Stimulated activated naive CD4-positive, alpha-beta T cell treated with Interleukin-2 at 50 U/mL for 16 hours (primary cell): ENCODE measurements at places on chromosomes 3 and 15.

DNA sequence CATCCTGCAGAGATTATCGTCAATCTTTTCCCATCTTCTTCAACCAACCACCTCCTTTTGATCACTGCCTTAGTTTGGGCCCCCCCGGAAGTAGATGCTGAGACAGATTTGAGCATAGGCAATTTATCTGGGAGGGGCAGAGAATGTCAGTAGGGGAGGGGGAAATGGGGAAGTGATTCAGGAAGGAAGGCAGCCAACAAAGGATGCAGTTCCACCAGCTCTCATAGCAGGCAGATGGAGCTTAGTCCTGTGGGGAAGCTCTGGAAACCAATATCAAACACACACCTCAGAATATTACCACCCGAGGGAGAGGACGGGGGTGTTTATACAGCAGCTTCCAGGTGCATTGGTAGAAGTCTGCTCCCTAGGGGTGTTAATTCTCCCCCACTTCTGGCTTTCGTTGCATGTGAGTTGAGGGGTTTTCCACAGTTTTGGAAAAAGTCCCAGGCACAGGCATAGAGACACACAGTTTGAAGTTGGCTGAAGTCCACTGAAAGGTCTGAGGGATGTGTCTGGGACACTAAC lies 91.5 kb upstream of the TNFAIP8L3 start:
- DNase-seq = no peak

DNA sequence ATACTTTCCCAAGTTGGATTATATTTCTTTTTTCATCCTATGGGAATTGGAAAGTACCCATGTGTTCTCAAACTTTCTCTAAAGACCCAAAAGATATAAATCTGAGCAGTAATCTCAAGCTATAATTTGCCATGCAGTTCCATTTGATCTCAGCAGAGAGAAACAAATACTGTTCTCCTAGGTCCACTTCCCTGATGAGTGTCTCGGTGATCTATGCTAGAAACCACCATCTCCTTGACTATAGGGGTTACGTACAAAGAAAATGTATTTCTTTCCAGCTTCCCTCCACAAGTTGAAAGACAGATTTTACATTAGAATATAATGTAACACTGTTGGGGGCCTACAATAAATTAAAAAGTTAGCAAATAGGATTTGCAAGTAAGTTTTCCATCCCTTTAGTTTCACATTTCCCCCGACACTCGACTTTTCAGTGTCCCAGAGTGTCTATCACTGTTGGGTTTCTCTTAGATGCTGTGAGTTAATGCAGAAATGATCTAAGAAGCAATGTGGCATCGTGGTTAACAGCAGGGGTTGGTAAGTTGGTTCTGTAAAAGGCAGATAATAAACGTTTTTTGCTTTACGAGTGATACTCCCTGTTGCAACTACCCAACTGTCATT lies 465.1 kb upstream of the CFAP20DC start:
- DNase-seq = no peak

DNA sequence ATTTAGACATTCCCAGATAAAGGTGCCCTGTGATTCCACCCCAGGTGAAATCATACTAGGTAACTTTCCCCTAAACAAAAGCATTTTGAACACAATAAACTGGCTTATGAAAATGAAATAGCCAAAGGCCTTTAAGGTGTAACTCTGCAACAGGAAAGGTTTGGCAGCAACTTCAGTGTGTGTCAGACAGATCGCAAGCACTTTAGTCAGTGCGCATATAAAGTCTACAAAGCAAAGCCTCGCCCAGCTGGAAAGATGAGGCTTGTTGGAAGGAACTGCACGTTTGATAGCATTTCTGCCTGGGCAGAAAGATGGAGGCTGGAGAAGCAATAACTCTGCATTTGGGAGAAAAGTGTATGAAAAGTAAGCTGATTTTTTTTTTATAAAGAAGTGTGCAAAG lies 57.9 kb downstream of the PRICKLE2 start:
- no peak for DNase-seq

GRCh38 chr3:63693351-63693750 lies 40.9 kb downstream of the SNTN start:
- no peak for DNase-seq

DNA sequence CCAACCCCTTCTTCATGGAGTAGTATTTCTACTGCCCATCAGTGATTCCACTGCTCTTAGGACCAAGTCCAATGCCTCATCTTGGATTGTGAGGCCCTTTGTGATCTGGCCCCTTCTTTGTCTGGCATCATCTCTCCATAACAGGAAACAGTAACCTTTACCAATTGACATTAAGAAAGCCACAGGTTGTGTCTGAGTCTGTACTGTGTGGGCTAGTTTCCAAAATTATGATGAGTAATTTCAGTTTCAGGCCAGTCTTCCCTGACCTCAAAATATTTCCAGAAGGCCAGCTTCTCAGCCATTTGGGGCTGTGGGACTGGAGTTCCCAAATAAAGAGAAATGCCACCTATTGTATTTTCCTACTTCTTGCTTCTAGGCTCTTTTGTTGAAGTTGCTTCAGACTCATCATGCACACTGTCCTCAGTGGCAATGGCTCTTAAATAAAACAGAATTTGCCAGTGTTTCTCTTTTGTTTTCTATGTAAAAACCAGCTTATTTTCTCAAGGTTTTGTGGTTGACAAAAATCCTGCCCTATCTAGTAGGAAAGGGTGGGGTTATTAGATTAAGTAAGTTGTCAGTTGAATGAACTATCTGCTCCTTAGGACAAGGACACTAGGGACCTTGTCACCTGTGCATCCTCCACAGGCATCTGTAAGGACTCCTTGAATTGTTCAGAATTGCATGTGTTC lies 47.0 kb upstream of the ACKR4 start:
- DNase-seq = no peak

GRCh38 chr3:107013641-107014040 lies 363.6 kb upstream of the CCDC54 start:
- DNase-seq = no peak

- DNase-seq = no peak
Measured at GRCh38 chr3:135491491-135492205, 473.9 kb upstream of the PPP2R3A start.

- no peak for DNase-seq
Measured at GRCh38 chr3:15633159-15633558, 31.6 kb downstream of the BTD start.

- no peak for DNase-seq
Measured at GRCh38 chr15:85555875-85556617, 175.6 kb downstream of the AKAP13 start.

DNA sequence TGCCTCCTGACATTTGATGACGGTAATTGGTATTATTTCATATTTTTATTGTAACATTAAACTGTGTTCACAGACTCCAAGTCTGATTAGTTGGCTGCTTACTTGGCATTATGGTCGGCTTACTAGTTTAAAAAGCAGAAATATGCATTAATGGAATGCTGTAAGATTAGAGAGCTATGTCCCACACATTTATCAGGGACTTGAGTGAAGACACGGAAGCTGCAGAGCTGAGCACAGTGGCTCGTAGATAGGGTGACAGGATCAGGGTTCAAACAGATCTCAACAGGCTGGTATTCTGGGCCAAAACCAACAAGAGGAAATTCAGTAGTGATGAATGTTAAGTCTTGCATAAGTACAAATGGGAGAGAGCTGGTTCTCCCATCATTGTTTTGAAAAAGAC lies 113.8 kb downstream of the ADAMTSL3 start:
- no peak for DNase-seq
